ENCODE measurements at places on chromosomes 7 and 10.

GRCh38 chr10:100383251-100383650, 36.2 kb downstream of the SCD start:
- H3K27ac ChIP-seq, result no peak overlapping the region
- DNase-seq, result no peak
- no peak overlapping the region for H3K4me3 ChIP-seq

- H3K4me1 ChIP-seq, result no peaks in the 10 kb centered on the region
- DNase-seq, result no peak
- H3K27me3 ChIP-seq, result no peaks in the 10 kb centered on the region
- no peaks in the 10 kb centered on the region for H3K36me3 ChIP-seq
Measured at GRCh38 chr10:49150426-49150825, 16.6 kb upstream of the FAM170B start.

DNA sequence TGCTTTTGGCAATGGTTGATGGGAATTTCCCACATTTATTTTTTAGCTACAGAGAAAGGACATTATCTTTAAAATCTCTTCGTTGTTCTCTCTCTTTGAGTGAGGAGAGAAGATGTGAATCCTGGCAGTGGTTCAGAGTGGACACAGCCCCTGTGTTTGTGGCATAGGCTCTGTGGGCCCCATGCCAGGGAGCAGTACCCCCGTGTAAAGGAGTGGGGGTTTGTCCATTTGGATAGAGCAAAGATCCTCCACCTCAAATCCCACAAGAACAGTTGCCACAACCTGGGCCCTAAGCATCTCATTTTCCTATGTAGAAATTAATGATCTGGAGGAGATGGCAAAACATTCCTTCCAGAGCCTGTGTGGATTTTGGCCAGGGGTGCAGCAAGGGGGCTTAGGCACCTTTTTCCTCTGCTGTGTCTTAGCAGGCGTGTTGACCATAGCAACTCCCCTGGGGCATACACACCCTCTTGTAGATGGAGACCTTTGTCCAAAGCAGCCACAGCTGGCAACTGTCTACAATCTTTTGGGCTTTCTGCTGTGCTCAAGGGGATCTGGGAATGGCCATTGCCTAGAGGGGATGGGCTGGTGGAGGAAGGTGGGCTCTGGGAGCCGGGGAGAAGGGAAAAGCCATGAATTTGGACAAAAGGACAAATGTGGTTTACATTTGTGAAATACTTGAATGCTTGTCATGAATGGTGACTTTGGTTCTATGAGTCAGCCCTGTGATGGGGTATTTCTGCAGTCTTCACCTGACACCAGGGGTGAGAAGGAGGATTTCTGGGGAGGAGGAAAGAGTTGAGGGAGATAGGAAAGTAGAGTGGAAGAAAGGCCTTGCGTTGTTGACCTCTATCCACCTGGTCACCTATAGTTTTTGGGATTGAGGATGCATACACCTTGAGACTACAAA, 92.0 kb downstream of the TCF7L2 start:
- peaks cover 7% of the 10 kb centered on the region for H3K4me1 ChIP-seq
- no peak for DNase-seq
- H3K27me3 ChIP-seq, result no peaks in the 10 kb centered on the region
- H3K36me3 ChIP-seq, result peaks cover 5% of the 10 kb centered on the region
- H3K27ac ChIP-seq, result no peak overlapping the region

DNA sequence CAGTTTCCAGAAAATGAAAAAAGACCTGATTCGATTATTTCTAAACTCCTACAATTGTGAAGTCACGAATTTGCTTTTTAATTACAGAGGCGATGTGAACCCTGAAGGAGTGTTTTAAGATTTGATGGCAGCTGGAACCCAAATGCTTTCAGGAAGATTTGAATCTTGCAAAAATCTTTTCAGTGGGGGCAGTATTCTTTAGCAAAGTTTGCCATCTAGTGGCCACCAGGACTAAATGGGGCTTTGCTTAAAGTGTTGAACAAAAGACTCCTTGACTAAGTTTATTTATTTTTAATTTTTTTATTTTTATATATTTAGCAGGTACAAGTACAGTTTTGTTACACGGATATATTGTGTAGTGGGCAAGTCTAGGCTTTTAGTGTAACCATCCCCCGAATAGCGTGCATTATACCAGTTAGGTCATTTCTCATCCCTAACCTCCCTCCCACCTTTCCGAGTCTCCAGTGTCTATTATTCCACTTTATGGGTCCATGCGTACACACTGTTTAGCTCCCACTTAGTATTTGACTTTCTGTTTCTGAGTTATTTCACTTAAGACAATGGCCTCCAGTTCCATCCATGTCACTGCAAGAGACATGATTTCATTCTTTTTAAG, 98.8 kb downstream of the CACNB2 start:
- peaks cover 3% of the 10 kb centered on the region for H3K4me1 ChIP-seq
- H3K27ac ChIP-seq, result no peak overlapping the region
- H3K4me3 ChIP-seq, result no peak overlapping the region
- no peaks in the 10 kb centered on the region for H3K36me3 ChIP-seq
- no peaks in the 10 kb centered on the region for H3K27me3 ChIP-seq

DNA sequence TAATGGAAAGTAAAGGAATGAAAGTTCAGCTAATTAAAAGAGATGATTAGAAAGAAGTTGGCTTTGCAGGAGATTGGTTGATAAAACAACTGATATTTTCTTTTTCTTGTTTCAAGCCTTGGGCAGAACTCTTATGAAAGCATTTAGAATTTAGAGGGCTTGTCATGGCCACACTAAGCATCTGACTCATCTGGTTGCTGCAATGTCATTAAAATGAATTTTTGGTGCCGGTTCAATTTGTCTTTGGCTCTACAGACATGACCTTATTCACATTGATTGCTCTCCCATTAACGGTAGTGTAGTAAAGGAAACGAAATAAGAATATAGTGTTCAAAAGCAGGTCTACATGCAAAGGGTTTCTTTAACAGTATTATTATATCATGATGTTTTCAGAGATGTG, 1012.4 kb upstream of the C7orf33 start:
- H3K27me3 ChIP-seq, result no peaks in the 10 kb centered on the region
- no peak overlapping the region for H3K27ac ChIP-seq
- H3K36me3 ChIP-seq, result no peaks in the 10 kb centered on the region
- H3K4me1 ChIP-seq, result no peaks in the 10 kb centered on the region
- no peak overlapping the region for H3K4me3 ChIP-seq
